HFF-Myc (cell line): ENCODE measurements at places on chromosomes 12 and 14.

- DNase-seq, result no peak
Measured at GRCh38 chr12:81360916-81361315, 283.0 kb downstream of the ACSS3 start.

DNA sequence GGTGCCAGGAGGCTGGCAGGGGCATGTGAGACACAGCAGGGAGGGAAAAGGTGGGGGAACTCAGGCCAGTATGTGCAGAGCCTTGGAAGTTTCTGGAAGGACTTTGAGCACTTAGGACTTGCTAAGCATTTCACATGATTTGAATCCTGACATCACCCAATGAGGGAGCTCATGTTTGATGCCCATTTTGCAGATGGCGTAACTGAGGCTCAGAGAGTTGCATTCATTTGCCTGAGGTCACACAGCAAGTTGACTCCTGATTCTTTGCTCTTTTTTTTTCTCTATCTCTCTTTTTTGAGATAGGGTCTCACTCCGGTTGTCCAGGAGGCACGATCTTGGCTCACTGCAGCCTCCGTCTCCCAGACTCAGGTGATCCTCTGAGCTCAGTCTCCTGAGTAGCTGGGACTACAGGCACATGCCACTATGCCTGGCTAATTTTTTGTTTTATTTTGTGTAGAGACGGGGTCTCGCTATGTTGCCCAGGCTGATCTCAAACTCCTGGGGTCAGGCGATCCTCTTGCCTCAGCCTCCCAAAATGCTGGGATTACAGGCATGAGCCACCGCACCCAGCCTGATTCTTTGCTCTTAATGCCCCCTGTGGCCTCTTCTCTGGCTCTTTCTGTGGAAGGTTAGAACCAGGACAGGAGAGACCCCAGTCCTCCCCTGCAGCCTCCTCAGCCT, 246.1 kb downstream of the RBM19 start:
- DNase-seq, result no peak

GRCh38 chr14:32940711-32941667, 2.3 kb downstream of the NPAS3 start:
- no peak for DNase-seq

DNA sequence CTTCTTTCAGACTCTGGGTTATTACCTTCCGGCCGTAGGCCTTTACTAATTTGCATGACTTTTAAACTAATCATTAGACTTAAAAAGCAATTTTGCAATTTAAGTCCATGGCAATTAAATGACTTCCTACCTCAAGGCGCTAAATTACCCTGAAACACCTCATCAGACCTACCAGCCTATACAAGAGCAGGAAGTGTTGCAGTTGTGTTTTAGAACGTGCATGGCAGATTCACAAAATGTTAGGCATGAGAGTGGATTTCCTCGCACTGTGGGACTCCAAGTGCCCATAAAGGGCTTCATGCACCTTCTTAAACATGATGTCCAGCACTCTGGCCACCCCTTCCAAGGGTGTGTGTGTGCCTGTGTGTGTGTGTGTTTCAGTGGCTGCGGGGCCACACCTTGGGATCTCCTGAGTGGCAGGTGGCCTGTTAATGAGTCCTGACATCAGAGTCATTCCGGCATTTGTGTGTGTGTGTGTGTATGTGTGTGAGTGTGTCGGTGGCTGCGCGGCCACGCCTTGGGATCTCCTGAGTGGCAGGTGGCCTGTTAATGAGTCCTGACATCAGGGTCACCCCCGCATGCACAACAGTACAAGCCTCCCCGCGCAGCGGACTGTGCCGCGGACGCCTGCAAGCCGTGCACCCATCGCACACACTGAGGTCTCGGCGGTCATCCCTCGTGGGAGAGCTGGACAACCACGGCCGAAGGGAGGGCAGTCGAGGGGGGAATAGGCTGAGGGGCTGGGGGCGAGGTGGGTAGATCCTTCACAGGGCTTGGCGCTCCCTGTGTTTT, 900 bp downstream of the C2CD5 start:
- DNase-seq, result no peak

GRCh38 chr14:24316597-24316950, 5.3 kb downstream of the LTB4R start:
- DNase-seq, result no peak

- no peak for DNase-seq
Measured at GRCh38 chr14:77086017-77086727, 11.9 kb upstream of the CIPC start.

- no peak for DNase-seq
Measured at GRCh38 chr14:101476258-101476915, 84.9 kb upstream of the DIO3 start.

DNA sequence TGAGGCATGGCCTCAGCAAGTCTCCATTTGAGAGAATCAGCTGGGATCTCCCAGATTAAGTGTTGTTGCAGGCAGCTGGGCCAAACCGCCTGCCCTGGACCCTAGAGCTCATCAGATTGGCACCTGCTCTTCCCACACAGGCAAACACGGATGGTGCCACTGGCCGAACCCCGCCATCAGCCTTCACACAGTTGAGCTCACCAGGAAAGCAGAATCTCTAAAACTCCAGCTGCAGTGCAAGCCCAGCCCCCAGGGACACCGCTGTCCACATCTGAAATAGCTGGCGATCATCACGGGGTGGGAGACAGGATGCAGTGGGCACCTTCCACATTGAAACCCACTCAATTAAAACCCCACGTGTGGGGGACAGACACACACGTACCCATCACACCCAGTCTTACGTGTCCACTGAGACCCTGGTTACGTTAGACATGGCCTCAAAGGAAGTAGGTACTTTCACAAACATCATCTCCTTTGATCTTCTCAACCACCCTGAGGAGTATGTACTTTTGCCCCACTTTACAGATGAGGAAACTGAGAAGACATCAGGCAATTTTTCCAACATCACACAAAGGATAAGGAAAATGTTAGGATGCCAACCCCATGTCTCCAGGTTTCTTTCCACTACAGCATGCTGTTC, 88.8 kb downstream of the SINHCAF start:
- DNase-seq, result no peak

DNA sequence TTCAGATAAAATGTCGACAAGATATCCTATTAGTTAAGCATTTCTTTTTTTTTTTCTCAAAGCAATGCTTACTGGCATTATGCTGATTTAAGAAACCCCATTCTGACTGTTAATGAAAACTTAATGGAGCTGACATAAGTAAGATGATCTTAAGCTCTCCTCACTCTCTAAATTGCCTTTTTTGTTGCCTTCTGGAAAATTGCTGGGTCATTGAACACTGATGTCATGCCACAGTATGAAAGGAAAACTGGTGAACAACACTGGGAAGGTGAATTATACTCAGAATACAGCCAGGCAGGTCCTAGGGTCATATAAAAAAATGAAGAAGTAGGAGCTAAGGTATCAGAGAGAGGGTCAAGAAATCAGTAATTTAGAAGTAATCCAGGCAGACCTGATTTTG, 179.9 kb downstream of the BTG1 start:
- no peak for DNase-seq

DNA sequence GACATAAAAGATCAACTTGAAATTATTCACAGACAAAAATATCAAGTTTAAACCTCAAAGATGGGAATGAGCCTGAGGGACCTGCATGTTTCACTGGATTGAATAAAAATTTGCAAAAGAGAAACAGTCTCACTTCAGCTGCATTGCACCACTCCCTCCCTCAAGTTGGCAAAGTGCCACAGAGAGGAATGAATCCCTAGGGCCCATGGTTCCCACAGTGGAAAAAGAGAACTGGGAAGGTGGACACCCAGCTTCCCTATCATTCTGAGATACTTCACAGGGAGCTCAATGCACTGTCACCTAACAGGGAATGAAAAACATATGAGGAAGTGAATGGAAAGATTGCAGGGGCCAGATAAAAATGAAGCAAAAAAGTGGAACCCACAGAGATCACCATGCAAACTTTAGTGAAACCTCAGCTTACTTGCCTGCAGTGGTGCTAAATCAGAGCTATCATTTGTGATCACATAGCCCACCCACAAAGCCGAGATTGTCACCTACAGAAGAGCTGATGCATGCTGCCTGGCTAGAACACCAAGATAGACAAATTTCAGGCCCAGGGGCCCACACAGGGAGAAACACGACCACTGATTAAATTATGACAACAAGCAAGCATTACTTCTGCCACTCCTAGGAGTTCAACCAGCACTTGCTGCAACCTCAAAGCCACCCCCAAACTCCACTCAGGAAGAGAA, 911.3 kb downstream of the LRFN5 start:
- DNase-seq, result no peak
